ENCODE measurements at places on chromosomes 11 and 22.

GRCh38 chr22:50233223-50233622 is 11.6 kb downstream of the TUBGCP6 start:
- no peak for DNase-seq

DNA sequence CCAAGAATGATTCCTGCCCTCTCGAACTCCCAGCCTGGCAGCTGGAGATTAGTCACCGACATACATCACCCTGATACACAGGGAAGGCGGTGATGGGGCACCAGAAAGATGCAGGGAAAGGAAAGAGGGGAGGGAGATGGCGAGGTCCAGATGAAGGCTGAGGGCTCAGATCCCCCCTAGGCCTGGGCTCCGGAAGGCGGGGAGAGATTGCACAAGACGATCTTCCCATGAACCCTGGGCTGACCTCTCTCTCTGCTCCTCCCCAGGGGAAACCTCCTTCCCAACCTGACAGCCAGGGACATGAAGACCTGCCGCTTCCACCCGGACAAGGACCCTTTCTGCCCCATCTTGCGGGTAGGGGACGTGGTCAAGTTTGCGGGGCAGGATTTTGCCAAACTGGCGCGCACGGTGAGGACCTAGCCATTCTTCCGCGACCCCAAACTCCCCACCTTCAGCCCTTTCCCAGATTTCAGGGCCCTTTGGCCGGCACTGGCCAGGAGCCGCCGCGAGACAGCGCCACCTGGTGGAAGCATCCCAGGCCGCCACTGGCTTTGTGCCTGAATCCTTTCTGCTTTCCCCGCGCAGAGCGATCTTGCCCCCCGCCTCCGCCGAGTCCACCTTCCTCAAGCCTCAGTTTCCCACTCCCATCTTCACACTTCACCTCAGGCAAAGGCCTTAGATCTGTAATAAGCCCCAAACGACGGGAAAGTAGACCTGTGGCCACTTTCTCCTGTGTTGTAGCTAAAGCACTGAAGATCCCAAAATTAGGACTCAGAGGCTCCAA is 11.5 kb downstream of the P2RX3 start:
- DNase-seq, result peak; percentile 52

DNA sequence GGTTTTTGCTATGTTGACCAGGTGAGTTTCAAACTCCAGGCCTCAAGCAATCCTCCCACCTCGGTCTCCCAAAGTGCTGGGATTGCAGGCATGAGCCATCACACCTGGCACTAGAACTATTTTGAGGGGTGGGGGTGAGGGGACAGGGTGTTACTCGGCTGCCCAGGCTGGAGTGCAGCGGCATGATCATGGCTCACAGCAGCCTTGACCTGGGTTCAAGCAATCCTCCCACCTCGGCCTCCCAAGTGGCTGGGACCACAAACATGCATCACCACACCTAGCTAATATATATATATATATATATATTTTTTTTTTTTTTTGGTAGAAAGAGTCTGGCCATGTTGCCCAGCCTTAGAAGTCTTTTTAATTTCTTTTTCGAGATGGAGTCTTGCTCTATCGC is 17.1 kb upstream of the IFITM3 start:
- DNase-seq, result no peak

- DNase-seq, result no peak
These were observed 200.1 kb upstream of the POU2AF2 start for GRCh38 chr11:111045407-111045803.

DNA sequence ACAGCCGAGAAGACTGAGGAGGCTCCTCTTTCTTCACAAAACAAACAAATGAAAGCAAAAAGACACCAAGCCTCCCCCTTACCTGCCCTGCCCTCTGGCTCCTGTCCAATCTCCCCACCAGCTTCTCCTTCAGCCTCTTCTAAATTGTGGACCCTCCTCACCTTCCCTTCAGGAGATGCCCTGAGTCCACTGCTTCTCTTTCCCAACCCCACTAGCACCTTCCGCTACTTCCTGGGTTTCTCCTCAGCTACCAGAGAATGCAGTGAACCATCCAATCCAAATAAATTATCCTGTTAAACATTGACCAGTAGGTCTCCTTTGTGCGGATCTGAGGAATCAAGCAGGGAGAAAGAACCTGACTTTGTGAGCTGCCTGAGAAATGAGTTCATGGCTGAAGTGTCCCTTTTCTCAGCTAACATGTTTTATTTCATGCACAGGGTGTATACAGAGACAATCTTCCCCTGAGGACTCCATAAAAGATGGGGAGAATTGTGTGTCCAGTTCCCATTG is 63.2 kb upstream of the VPREB1 start:
- DNase-seq, result no peak

DNA sequence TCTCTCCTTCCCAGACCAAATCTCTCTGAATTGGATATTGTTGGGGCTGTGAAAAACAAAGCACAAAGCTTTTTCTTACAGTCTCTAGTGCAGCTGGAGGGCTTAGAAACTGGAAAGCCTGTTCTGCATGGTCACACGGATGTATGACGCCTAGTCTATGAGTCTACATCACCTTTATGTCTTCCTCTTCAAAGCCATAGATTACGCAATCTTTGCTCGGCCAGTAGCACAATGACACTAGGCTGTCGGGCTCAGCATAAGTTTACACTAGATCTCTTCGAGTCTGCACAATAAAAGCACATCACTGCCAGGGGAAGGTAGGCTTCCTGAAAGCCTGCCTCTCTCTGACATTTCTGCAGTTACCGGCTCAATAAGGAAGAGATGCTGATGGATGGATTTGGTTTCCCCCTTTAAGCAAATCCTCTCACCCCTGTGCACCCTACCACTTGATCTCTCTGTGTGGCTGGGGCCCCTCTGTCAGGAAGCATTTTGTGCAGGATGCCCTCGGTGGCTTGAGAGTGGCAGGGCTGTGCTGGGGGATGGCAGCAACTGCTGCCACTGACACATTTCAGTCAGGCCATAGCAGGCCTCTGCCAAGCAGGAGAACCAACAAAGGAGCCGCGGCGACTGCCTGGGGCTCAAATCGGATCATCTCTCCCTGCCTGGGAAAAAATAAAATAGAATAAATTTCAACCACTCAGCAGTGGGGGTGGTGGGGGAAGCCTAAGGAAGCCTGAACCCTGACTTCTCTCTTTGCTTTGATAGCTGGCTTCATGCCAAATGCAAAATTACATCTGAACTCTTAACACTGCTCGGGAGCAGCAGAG is 1272.8 kb downstream of the LRRC4C start:
- DNase-seq, result no peak

- no peak for DNase-seq
These were observed 53.5 kb upstream of the MYEOV start for GRCh38 chr11:69240332-69241074.

DNA sequence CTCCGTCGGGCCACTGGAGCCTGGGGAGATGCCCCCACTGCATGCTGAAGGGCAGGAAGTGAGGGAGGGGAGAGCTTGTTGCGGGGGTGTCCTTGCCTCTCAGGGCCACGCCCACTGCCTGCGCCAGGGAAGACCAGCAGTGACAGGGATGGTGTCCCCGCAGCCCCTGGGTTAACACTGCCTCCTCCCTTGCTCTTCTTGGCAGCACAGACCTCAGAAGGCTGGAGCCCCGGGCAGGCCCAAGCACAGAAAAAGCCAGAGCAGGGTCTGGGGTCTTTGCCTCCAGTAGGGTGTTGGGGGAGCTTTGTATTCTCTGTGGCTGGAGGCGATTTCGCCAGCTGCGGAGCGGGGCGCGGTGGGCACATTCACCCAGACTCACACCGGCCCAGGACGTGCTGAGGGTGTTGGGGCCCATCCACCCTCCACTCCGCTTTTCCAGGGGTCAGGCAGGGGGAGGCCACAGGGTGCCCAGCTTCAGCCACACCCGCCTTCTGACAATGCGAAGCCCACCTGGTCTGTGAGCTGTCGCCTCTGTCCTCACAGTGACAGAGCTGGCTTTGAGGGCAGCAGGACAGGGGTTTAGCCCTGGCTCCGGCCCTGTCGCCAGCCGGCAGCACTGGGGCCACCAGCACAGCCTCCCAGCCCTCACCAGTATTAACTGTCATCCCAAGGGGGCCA is 83.7 kb downstream of the CDKN1C start:
- DNase-seq, result no peak

DNA sequence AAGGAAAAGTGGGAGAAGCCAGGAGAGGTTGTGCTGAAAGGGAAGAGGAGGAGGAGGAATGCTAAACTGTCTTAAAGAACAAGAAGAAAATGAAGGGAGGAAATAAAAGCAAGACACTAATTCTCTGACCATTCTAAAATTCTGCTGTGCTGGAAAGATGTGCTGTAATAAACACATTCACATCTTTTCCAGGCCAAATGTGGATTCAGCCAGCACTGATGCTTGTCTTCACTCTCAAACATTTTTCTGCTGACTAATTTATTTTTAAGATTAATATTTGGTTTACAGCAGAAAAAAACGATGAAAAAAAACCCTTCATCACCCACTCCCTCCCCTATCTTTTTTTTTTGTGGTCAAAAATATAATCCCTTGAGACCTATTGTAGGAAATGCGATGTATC is 223.6 kb downstream of the SWAP70 start:
- DNase-seq, result no peak

GRCh38 chr11:76380159-76380976 is 564 bp downstream of the THAP12 start:
- peak; percentile 67 for DNase-seq
